ENCODE measurements at places on chromosomes 12 and 14. TPM values are rescaled to one million over a fixed set of nuclear protein-coding genes. Genes with fewer than 3 reads are reported as not detected.
A peak's percentile ranks its signal among the peaks of the same experiment; 100 is the strongest.

DGLUCY gene
- total RNA-seq: 65.1 TPM

DNA sequence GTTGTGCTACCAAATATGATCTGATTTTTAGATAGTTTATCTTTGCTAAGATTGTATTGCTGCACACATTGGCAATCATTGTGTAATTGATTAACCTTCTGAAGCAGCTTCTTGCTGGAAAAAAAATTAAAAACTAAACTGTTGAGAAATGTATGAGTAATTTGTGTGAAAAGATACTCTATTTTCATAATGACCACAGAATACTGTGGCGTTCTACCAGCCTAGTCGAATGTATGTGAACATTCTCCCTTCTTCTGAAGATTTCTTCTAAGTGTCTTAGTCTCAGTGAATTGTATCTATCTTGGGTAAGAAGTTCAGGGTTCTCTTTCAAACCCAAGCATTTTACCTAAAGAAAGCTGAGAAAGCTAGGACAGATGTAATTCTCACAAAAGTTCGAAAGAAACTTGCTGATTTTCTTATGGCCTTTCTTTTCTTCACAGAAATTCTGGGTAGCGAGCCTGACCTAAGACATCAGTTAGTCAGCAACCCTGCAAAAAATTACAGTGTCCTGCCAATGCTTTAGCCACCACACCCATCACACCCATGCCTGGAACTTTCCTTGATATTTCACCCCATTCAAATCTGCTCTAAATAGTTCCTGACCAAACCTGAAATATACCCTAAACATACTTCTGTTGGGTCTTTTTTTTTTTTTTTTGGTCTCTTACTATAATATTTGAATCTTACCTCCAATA lies 27.1 kb upstream of the C12orf71 start:
- DNase-seq: no peak

NEUROD4 gene
- total RNA-seq: not detected

GRCh38 chr12:104643819-104644669 lies 187.3 kb downstream of the CHST11 start:
- DNase-seq: no peak

DNA sequence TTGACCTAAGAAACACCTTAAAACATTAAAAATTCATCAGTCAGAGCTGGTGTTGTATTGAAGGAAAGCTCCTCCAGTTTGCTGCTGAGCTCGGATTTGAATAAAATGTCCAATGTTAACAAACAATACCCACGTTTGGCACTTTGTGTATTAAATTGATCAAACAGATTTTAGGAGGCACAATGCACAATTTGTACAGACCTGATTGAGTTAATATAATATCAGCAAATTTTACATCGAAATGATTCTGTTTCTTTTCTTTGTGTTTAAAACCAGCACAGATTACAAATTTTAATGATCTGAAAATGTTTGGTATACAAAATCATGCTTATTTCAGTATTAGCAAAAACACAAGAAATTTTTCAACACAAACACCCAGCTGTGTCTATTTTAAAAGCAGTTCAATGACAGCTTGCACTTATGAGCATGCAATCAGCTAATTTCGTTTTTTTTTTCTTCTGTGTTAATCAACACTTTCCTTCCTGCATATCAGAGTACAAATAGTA lies 2.8 kb upstream of the FOXG1 start:
- DNase-seq: no peak

ERC1 gene
- 57.9 TPM for total RNA-seq

GRCh38 chr12:42140901-42141300 lies 3.8 kb downstream of the GXYLT1 start:
- DNase-seq: no peak

TMEM52B gene
- total RNA-seq: not detected

DNA sequence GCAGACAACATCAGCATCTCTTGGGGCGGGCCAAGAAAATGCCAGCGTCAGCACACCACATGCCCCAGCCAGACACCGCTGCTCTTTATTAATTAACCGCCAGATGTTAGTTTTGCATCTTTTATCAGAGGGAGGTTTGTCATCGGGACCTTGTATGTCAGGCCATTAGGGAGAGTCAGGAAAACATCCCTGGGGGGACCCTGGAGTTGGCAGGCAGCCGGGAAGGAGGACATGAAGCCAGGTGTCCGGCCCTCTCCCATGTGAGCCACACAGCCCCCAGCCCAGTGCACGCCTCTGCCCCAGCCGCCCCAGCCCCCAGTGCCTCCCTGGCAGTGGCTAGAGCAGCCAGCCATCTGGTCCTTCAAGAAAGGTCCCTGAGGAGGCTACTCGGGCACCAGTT lies 56.9 kb upstream of the FAM222A start:
- no peak for DNase-seq

GRCh38 chr14:26525085-26525484 lies 72.7 kb downstream of the NOVA1 start:
- DNase-seq: no peak

- no peak for DNase-seq
These were observed 67.0 kb downstream of the SYT1 start for GRCh38 chr12:78931466-78931990.

- peak; percentile 72 for DNase-seq
These were observed 17.2 kb upstream of the POC1B start for GRCh38 chr12:89542912-89543592.

CD27 gene
- not detected for total RNA-seq

DNA sequence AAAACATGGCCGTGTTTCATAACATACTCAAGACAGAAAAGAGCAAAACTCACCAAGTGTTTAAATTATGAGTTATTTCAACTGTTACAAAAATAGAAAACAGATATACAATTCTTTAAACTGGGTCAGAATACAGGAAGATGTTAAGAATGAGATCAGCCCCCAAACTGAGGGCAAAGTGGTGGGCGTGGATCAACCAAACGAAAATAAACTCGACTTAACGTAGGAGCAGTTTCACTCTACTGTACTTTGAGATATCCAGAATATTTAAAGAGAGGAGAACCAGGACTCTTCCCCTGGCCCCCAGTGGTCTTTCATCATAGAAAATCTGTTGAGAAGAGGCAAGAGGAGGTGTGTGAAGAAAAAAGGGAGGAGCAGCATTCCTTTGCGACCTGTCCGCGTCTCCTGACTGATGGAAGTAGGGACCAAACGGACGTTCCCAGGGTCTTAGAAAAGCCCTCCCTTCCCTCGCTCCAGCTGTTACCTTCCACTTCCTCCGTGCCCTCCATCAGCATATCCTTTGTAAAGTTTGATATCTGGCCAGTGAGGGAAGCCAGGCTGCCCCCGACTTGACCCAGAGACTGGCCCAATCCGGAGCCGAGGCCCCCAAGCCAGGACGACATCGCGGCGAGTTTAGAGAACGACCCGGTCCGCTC lies 668 bp downstream of the TRIP11 start:
- peak; percentile 50 for DNase-seq

GRCh38 chr12:16605642-16606116 lies 283 bp downstream of the LMO3 start:
- DNase-seq: no peak

GRCh38 chr12:127145929-127146789 lies 1120.8 kb upstream of the TMEM132C start:
- no peak for DNase-seq

RAB21 gene
- 53.7 TPM for total RNA-seq

DNA sequence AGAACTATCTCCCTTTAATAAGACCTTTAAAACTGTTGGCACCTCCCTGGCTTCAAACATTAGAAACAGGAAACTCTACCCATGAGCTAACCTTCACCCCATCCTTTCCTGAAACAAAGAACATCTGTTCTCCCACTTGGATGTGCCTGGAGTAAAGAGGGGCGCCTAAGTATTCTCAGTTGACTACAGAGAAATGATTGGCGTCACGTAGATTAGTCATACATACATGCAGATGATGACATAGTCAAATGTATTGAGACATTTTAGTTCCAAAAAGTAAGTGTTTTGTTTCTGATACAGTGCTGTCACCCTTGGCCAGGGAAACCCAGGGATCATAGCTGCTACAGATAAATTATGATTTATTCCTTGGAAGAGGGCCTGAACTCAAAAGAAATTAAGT lies 260.0 kb upstream of the PLEKHG7 start:
- DNase-seq: no peak

DNA sequence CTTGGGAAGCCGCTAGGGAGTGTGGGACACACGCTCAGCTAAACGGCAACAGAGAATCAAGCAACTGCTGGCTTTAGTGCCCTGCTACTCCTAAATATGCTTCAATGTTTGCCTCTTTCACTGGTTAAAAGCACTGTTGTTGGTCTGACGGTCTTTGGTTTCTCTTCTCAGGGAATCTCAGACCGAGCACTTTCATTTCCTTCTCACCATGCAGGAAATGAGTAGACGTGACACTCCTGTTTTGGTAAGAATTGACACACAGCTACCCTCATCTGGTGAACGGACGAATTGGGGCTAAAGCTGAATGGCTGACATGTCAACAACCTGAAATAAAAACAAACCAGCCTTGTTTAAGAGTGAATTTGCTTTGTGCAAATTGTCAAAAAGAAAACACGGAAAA lies 57.5 kb upstream of the PIWIL1 start:
- DNase-seq: no peak

DNA sequence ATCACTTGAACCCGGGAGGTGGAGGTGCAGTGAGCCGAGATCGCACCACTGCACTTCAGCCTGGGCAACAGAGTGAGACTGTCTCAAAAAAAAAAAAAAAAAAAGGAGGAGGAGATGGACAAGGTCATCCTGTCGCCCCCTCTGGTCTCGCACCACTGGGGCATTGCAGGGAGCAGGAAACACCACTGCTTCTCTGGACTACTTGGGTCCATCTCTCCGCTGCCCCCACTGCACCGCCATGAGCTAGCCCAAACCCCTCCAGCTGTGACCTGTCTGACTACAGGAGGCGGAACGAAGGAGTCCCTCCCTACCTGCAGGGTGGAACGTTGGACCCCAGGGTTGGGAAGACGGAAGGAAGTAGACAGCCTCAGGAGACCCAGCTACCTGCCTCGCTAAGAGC lies 18.2 kb upstream of the FAM222A start:
- DNase-seq: no peak

PTHLH gene
- total RNA-seq: 4.7 TPM

DNA sequence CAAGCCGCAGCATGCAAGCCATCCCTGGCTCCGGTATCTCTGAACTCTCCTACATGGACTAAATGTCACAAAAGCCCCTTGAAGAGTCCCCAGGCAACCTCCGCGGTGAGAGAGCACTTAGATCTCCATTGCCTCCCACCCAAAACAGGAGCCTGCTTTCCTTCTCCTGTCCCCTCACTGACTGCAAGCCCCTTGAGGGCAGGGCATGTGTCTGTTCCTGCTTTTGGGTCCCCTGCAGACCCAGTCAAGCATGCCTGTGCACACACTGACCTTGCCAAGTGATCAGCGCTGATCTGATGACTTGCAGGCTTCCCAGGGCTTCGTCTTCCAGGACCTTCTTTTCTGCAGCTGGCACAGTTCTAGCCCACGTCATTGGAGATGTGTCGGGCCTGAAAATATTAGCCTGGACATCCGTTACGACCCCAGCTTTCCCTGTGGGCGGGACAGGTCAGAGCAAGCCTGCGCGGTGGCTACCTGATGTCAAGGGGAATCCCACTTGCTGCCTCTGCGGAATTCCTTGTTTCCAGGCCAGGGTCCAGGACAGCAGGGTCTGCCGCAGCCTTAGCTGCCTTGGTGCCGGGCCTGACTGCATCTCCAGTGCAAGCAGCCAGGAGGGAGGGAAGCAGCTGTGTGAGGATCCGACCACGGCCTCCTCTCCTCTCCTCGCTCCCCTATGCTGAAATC lies 92.5 kb downstream of the FBXL14 start:
- DNase-seq: no peak

GRCh38 chr12:68007466-68007865 lies 18.2 kb downstream of the IFNG-AS1 start:
- DNase-seq: no peak

- no peak for DNase-seq
These were observed 135.9 kb downstream of the KTN1 start for GRCh38 chr14:55715889-55716288.

TAS2R9 gene
- total RNA-seq: not detected

DNA sequence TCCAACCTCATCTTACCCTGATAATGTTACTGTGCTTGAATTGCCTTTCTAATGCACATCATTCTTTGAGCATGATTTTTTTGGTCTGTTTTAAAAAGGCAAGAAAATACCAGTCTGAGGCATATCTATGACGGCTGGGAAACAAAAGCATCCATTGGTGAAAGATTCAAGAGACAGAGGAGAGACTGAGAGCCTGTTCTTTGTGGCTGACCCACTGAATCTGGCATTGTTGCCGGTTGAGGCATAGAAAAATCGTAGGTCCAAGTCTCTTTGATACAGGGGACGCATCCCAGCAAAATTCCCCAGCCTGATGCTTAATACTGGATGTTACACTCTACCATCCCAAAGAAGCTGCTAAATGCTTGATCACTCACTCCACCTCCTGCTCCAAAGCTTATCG lies 2.9 kb upstream of the KLHL42 start:
- no peak for DNase-seq

TAS2R30 gene
- 1.7 TPM for total RNA-seq

- DNase-seq: no peak
These were observed 6.0 kb upstream of the ACADS start for GRCh38 chr12:120719496-120720233.

DNA sequence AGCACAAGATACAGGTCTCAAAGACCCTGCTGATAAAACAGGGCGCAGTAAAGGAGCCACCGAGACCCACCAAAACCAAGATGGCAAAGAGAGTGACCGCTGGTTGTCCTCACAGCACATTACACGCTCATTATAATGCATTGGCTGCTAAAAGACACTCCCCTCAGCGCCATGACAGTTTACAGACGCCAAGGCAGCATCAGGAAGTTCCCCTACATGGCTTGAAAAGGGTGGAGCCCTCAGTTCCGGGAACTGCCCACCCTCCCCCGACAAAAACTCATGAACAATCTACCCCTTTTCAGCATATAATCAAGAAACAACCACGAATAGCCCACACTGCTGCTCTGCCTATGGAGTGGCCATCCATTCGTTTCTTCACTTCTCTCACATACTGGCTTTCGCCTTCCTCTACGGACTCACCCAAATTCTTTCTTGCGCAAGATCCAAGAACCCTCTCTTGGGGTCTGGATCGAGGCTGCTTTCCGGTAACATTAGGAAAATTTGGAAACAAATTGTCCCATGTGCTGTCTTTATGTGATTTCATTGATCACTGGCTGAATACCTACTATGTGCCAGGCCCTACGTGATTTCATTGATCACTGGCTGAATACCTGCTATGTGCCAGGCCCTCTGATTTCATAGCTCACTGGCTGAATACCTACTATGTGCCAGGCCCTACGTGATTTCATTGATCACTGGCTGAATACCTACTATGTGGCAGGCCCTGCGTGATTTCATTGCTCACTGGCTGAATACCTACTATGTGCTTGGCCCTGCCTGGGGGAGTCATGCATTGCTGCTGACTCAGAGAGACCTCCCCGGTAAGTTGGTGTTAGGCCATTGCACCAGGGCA lies 126.4 kb downstream of the PIWIL1 start:
- no peak for DNase-seq

GRCh38 chr12:27840229-27840999 lies 60.4 kb upstream of the MANSC4 start:
- no peak for DNase-seq

DNA sequence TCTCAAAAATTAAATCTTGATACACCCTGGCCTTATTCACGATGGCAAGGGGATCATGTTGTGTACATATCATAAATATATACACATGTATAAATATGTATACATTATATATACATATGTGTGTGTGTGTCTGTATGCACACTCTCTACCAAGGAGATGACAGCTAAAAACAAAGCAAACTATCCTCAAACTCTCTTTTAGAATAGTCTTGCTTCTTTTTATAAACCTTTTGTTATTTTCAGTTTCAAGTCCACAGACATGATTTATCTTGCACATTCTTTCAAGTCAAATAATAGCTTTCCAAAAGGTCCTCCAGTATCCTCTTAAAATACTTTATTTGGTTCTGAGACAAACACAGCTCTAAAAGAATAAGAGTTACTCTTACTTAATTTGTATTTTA lies 8.4 kb downstream of the ANO6 start:
- DNase-seq: no peak

Measured in endothelial cell (in vitro differentiated cells).